ENCODE measurements at places on chromosomes 11 and 22. TPM values are rescaled to one million over a fixed set of nuclear protein-coding genes. Genes with fewer than 3 reads are reported as not detected.

The STIP1 gene
- 47.2 TPM for total RNA-seq

The OSM gene
- total RNA-seq = 4.8 TPM

The P2RY2 gene
- total RNA-seq = 4.8 TPM

The SYNGR1 gene
- total RNA-seq = 3.6 TPM

The POTEH gene
- not detected for total RNA-seq

The TH gene
- not detected for total RNA-seq

The CADM1 gene
- 68.1 TPM for total RNA-seq

The OR52B6 gene
- total RNA-seq = not detected

The MS4A4E gene
- total RNA-seq = not detected

The SYT8 gene
- 11.1 TPM for total RNA-seq

The SYT9 gene
- 8.7 TPM for total RNA-seq
